ENCODE measurements at places on chromosomes 5 and 9.

GRCh38 chr5:91307048-91307447 is 76.1 kb downstream of the ARRDC3 start:
- no peak for DNase-seq

DNA sequence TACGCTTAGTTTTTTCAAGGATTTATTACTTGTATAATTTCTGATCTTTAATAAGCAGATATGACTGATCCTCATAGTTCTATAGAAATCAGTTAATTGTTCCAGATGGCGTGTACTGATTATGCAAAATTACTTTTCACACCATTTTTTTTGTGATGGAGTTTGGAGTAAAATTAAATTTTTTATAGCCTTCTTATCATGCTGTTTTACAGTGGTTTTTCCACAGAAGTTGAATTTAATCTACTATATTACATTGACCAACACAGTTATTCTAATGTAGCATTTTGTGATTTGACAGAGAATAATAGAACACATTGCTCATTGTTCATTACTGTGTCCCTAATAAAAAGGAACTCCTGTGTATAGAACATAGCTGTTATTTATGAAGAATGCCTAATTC is 111.1 kb downstream of the MVB12B start:
- no peak for DNase-seq

DNA sequence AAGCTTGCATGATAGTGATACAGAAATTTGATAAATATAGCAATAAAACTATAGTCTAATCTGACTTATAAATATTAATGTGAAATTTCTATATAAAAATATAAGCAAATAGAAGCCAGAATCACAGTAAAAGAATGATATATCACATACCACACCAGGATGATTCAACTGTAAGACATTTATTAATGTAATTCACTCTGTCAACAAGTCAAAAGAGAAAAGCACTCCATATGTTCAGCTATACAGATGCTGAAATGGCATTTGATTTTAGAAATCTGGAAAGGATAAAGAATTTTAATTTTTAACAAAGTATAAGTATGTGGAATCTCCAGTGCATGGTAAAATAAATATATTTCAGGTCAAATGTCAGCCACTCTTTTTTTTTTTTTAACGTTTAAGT is 372.4 kb downstream of the KCNN2 start:
- DNase-seq: no peak

- no peak for DNase-seq
Measured at GRCh38 chr9:103242025-103242424, 246.9 kb downstream of the CYLC2 start.

DNA sequence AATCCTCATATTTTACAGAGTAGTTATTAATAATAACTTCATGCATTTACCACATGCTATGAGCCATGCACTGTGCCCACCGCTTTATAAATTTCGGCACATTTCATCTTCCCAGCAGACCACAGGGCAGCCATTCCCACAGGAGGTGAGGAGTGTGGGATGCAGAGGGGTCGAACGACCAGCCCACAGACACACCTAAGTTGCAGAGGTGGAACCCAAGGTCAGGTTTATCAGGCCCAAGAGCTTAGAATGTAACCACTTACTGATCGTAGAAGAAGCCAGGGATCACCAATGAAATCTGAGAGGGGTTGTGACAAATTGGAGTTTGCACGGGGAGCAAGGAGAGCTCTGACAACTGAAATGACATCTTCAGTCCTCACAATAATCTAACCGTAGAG is 303.0 kb upstream of the MSX2 start:
- no peak for DNase-seq

GRCh38 chr5:148924817-148925216 is 98.4 kb downstream of the ADRB2 start:
- no peak for DNase-seq

DNA sequence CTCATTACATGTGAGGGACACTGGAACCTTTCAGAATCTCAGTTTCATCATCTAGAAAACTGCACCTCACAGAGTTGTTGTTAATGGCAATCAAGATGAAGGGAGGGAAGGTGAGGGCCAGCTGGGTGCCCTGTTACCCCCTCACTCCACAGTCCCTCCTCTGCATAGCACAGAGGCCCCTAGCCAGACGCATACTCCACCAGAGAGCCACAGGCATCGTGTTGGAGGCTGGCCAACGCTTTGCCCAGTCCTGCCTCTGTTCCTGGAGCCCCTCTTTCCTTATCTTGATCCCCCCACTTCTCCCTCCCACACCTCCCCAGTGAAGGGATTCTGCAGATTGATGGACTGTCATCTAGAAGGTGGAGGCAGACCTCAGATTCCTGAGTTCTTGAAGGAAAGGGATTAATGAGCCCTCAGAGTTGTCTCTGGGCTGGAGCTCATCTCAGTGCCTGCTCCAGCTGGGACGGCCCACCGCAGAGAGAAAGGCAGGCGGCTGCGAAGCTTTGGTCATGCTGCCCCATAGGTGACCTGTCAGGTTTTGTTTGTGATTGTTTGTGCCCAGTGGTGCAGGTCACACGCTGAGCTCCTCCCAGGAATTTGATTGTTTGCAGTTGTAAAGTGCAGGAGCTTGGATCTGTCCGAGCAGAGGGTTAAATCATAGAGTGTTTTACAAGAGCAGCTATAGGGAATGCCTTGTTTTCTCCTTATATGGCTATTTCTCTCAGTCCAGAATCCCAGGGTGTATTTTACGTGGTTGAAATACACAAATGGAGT is 487.3 kb downstream of the CCDC171 start:
- no peak for DNase-seq

DNA sequence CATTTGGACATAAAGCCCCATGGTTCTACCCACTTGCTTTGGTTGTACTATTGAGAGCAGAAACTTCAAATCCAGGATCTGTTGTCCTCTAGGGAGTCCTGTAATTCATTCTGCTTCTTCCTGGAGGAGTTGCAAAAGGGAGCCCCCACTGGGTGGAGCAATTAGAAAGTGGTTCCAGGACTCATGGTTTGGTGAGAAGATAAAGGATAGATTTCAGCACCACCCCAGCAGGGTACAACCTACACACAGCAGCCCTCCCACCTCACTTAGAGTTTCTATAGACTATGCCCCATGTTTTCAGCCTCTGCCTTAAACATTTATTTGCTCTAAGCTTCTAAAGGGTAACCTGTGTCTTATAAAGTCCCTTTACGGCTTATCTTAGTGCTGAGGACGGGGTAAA is 112.6 kb upstream of the ARRDC3 start:
- no peak for DNase-seq

- DNase-seq: no peak
Measured at GRCh38 chr5:57482671-57483106, at the start of gene ACTBL2. ACTBL2 (minus strand) TSS chr5:57482811; CDS start chr5:57482707, 104 bp downstream.

DNA sequence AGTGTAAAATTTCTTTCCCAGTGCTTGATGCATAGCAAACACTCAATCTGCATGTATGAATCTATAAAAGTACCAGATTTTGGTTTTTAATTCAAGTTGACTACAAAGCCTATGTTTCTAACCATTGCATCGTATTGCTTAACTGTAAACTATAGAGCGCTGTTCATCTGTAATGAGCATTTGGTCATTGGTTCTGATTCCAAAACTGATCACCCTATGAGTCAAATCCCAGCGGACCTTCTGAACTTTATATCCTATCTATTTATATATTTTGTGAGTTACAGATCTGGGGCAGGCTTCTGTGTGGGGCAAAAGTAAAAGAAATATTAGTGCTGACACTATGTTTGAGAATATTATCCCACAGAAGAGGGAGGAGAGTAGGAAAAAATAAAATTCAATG is 305.7 kb upstream of the TNC start:
- DNase-seq: no peak

DNA sequence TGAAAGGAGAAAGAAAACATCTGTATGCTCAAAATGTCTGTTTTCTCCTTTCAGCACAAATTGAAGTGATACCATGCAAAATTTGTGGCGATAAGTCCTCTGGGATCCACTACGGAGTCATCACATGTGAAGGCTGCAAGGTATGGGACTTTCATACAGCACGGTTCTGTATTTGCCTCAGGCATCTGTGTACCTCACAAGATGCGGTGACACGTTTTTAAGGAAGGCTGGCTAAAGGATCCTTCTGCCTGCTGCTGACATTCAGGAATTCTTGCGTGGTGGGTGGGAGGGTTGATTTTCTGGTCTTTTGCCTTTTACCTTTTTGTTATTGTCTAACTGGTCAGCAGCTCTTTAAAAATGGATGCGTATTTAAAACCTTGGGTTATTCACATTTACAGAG is 133.1 kb downstream of the RORB start:
- DNase-seq: no peak

DNA sequence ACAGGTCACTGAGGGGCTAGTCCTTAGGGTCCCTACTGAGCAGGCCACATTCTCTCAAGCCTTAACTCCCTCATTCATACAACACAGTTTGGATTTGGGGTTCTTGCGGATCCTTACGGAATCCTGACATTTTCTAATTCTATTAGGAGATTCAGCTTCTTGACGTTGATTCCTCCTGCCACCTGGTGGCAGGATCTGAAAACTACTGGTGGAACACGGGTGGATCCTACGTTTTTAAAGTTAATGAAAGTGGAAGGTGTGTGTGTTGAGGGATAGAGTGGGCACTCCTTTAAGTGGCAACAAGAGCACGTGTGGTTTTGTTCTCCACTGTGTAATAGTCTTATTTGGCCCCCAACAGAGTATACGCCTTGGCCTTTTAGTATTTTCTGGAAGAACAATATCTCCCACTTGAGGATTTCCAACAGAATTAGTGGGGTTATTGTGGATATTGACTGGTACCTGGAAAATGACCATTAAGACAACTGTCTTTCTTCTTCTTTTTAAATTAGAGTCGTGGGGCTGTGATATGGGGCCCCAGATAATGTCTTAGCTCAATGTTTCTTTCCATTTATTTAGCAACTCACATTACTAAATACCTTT is 25.2 kb downstream of the SLC28A3 start:
- DNase-seq: no peak

- DNase-seq: no peak
Measured at GRCh38 chr9:105963343-105964099, 269.2 kb downstream of the TMEM38B start.

DNA sequence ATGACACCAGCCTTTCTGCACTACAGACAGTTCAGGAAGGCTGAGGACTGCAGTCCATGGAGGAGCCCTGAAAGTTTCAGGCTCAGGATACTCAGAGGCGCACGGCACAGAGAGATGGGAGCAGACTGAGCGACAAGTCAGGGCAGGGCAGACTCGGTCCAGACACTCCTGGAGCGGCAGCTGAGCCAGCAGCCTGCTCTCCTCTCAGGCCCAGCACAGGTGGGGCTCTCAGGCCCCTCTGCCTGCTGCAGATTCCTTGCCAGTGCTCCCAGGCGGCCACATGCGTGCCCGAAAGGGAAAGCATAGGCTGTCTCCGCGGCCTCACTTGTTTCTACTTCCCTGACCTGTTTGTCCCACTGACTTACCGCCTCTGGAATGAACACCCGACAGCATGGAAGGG is 228.3 kb downstream of the IRX2 start:
- DNase-seq: no peak

GRCh38 chr5:28473531-28474107 is 1435.2 kb upstream of the CDH9 start:
- no peak for DNase-seq

DNA sequence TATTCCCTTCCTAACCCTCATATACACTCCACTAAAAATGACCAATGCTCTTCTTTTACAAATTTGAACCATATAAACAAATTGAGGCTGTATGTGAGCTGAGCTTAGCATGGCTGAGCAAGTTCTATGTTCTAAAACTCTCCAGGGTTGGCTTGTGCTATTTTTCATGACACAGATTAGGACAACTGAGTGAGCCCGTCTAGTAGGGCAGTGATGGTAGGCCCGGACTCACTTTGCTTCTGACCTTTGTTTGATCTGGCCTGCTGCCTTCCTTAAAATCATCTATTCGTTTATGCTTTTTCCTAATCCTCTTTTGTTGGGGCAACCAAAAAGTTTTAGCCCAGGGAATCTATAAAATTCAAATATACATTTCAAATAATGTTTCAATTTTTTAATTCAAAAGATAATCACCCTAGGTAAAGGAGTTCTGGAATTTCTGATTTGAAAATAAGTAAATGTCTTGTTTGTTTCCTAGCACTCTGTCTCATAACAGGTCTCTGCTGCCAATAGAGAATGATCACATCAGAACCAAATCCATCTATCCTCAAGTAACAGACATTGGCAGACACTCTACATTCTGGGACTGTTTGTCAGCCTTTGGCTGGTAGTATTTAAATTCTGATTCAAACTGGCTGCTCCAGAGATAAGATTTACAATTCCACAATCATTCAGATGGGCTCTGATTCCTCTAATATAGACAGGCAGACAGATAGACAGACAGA is 217.0 kb upstream of the TARS1 start:
- DNase-seq: no peak

GRCh38 chr5:1881731-1882336 is 891 bp downstream of the IRX4 start:
- no peak for DNase-seq

DNA sequence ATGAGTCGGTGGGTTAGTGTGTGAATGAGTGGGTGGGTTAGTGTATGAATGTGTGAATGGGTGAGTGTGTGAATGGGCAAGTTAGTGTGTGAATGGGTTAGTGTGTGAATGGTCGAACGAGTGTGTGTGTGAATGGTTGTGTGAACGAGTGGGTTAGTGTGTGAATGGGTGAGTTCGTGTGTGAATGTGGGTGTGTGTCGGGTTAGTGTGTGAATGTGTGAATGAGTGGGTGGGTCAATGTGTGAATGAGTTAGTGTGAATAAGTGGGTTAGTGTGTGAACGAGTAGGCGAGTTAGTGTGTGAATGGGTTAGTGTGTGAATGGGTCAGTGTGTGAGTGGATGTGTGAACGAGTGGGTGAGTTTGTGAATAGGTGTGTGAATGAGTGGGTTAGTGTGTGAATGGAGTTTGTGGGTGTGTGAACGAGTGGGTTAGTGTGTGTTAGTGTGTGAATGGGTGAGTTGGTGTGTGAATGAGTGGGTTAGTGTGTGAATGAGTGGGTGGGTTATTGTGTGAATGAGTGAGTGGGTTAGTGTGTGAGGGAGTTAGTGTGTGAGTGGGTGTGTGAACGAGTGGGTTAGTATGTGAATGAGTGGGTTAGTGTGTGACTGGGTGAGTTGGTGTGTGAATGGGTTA is 38.8 kb downstream of the NKD2 start:
- DNase-seq: no peak

- DNase-seq: no peak
Measured at GRCh38 chr9:72454871-72455491, 66.4 kb upstream of the TMC1 start.

DNA sequence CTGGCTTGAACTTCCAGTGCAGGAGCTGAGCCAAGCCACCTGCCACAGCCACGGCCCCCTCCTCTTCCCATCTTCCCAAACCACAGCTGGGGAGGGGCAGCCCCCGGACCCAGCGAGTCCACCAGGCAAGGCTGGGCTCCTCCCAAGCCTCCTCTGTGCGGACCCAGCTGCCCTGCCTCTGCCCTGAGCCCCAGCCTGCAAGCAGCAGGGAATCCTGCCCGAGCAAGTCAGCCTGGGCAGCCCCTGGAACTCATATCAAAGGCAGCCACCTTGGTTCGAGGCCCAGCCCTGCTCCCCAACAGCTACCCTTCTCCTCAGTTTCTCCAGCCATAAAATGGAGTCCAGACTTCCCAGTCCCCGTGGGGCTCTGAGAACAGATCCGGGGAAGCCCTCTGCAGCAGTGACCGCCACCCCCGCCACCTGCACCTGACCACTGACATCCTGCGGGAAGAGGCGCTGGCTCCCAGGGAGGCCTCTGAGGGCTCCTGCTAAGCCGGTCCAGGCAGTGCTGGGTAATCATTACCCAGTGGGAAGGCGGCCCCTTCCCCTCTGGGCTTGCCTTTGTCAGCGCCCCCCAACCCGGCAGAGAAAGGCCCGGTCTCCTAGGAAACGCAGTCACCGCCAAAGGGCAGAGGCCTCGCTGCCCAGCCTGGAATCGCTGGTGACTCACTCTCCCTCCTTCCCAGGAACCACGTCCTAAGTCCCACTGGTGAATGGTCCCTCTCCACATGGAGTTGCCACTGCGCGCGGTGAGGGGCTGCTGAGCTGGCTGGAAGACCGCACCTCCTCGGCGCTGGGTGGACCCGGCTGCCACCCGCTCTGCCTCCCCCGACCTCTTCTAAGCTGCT is 1.5 kb downstream of the VAV2 start:
- no peak for DNase-seq

Measured in amygdala (tissue), 56 donors.